ENCODE measurements at places on chromosomes 16 and 17.

GRCh38 chr17:71361656-71362450 is 759.0 kb upstream of the SOX9 start:
- no peak for DNase-seq

DNA sequence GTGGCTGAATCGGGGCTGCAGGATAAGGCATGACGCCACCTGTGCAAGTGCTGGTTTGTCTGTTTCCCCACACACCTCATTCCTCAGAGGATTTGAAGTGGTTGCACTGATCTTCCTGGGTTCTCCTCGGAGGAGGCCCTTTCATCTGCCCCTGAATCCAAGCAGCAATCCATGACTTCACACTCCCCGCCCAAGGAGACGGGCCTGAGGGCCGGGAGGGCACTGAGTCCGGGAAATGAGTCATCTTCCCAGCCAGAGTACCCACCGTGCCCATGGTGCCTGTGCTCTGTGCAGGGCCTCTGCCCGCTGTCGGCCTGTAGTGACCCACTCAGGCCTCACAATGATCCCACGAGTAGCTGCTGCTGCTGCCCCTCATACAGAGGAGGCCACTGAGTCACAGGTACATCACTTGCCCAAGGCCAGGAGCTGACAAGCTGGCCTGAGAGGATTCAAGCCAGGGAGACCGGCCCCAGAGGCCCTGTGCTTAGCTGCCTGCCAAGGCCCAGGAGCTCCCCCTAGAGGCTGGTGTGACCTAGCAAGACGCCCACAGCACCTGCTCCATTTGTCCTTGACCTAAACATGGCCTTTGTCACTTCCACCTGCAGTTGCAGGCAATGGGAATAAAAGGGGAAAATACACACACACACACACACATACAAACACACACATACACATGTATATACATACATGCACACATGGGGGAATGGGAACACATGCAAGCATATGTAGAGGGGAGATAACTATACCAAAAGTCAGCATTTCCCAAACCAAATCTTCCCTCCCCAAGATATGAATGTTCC is 240.0 kb downstream of the C16orf95 start:
- DNase-seq: no peak

GRCh38 chr16:8905168-8905762 is 23.1 kb downstream of the LITAFD start:
- DNase-seq: no peak

DNA sequence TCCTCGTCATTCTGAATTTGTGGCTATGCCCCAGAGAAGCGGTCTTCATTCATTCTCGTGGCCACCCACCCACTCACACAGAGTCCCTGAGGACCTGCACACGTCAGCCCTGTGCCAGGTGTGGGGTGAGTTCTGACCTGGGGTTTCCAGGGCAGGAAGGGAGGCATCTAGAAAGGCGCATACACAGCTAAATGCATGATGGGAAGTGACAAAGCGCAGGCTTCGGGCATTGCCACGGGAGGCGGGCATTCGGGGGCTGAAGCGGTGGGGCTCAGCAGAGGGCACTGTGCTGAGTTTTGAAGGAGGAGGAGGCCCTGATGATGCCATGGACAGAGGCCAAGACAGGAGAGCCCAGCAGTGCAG is 10.9 kb downstream of the UBALD2 start:
- DNase-seq: no peak

DNA sequence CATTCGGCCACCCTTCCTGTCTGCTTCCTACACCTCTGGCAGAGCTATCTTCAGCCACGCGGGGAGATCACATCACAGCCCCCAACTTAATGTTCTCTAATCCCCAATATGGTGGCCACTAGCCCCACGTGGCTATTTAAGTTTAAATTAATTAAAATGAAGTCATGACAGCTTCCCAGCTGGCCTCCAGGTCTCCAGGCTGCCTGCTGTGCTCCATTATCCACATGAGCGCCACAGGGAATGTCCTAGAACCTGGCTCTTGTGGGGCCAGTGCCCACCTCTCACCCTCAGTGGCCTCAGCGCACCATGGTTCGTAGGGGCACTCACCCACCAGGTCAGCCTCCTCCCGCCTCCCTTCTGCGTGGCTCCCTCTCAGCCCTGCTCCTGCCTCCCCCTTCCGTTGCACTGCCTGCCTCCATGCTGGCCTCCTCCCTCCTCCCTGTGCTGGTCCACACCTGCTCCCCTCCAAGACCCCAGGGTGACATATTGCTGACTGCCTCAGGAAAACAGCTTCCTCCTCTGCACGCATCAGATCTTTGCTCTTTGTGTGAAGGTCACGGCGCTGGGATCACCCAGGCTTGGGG is 47.7 kb downstream of the IRF8 start:
- DNase-seq: no peak

- DNase-seq: no peak
Measured at GRCh38 chr17:19302791-19303331, 59.7 kb downstream of the B9D1 start.

DNA sequence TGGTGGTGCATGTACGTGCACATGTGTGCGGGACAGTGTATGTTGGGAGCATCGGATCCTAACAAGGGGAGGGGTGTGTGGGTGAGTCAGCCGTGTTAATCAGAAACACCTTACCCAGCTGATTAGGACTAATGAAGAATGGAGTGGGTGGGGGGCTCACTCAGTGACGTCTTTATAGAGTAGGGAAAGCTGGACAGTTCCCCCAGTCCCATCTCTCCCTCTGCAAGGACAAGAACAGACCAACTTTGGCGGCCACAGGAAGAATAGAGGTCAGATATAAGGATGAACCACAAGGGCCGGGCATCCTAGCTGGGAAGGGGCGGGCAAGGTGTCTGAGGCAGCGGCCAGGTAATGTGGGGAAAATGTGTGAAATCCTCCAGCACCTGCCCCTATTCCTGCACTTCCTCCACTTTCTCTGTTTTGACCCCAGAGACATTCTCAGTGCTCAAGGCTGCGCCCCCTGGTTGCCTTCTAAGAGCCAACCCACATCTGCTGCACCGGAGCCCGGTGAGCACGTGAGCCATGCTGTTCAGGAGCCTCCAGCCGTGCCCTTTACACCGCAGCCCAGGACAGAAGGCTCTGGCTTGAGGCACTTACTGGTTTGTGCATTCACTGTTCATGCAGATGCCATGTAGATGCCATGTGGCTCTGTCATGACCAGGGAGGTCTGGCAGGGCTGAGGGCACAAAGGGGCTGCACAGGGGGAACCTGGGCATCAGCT is 18.9 kb upstream of the TBX21 start:
- DNase-seq: no peak

DNA sequence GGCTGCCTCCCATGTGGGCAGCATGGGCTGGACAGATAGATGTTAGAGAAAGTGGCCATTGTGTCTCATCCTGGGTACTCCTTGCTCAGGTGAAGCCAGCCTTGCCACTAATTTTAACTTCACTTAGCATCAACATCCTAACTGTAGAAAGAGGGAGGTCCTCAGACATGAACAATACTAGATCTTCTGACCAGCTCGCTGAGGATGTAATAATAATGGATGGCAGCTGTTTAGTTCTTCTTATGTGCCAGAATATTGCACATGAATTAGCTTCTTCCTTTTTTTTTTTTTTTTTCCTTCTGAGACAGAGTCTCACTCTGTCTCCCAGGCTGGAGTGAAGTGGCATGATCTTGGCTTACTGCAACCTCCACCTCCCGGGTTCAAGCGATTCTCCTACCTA is 232.4 kb downstream of the CCDC182 start:
- no peak for DNase-seq

DNA sequence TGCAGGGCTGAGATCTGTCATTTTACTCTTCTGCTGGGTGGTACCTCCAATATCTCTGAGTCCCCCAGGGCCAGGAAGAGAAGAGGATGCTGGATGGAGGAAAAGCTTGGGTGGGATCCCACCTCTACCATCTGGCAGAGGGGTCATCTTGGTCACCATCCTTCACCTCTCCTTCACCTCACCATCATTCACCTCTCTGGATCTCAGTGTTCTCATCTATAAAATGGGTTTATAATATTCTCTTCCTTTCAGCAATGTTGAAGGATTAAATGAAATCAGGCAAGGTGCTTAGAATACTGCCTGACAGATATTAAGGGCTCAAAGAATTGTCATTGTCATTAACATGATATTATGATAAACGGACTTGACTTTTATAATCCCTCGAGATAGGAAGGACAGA is 195.8 kb downstream of the SNX29 start:
- no peak for DNase-seq

All from cerebellar nuclear complex (tissue), 1 donor.